ENCODE measurements at places on chromosomes 11 and 22.

DNA sequence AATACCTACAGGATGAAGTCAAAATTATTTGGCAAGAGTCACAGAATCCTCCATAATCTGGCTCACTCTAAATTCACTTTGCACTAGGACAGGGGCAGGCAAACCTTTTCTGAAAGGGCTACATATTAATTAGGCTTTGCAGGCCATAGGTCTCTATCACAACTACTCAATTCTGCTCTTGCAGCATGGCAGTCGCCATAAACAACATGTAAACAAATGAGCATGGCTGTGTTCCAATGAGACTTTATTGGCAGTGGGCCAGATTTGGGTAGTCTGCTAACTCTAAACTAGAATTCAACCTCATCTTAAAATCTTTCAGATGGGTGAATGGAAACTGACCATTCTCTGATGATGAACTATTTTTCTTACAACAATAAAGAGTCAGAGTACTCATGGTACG is 5.8 kb downstream of the THRSP start:
- DNase-seq = no peak

DNA sequence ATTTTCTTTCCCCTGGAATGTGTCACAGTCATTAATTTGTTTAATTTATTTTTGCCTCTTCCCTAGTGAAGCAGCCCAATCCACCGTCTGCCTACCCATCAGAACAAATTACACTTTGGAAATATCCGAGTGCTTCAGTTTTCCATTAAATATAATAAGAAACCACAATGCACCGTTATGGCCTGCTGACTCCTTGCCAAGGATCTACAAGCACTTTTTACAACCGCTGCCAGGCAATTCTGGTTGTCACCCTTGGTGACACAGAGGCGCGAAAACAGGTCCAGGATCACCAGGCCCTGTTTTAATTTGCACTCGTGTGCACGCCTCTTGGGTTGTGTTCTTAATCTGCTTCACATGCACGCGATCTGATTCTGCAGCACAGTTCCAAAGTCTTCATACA is 43.9 kb downstream of the KIRREL3 start:
- DNase-seq = no peak

- DNase-seq = no peak
These were observed 467 bp downstream of the EPS8L2 start for GRCh38 chr11:706439-706956.

GRCh38 chr11:114880442-114880841 is 202.1 kb downstream of the NXPE2 start:
- DNase-seq = no peak

- no peak for DNase-seq
These were observed 941.7 kb downstream of the NTM start for GRCh38 chr11:132312161-132312560.

GRCh38 chr11:88169471-88169870 is 5.8 kb downstream of the RAB38 start:
- DNase-seq = no peak

DNA sequence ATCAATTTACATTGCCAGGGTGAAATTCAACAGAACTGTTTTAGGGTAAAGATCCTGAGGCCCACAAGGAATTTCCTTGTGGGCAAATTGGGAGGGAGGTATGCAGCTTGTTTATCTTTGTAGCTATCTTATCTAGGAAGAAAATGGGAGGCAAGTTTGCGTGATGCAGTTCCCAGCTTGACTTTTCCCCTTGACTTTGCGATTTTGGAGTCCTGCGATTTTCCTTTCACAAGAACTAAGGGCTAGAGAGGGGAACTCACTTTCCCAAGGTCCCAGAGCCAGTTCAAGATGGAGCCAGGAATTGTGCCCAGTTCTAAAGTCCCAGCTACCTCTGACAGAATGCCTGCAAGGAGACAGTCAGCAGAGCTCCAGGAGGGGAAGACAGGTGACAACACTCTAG is 30.7 kb downstream of the RIBC2 start:
- no peak for DNase-seq

DNA sequence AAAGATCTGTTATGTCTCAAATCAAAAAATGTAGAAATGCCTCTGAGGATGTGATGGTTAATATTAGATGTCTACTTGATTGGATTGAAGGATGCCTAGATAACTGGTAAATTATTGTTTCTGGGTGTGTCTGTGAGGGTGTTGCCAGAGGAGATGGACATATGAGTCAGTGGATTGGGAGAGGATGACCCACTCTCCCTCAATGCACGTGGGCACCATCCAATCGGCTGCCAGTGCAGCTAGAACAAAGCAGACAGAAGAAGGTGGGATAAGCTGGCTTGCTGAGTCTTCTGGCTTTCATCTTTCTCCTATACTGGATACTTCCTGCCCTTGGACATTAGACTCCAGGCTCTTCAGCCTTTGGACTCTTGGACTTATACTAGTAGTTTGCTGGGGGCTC is 430.3 kb downstream of the SOX6 start:
- no peak for DNase-seq

DNA sequence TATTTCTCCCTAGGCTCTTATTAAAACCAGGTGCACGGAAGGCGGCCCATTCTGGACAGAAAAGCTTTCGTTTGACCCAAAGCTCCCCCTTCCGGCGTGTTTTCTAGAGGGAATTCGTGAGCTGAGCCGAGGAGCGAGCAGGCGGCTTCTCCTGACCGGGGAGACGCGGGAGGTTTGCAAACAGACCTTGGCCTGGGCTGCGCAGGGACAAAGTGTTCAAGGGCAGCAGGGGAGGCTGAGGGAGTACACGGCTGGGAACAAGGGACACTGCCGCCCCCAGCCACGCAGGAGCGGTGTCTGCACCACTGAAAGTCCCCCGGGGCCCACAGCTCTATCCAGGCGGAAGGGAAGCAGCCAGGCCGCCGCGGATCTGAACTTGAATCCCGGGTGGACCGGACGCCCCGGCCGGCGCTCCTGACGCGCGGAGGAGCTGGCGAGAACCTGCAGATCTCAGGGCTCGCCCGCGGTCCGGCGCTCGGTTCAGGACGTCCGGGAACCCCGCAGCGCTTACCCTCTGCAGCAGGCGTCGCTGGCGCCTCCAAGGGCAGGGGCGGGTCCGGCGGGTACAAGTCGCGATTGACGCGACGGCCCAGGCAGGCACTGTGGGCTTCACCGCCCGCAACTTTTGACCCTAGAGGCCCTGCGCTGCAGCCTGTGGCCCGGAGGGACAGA is 101.9 kb downstream of the WT1 start:
- no peak for DNase-seq

DNA sequence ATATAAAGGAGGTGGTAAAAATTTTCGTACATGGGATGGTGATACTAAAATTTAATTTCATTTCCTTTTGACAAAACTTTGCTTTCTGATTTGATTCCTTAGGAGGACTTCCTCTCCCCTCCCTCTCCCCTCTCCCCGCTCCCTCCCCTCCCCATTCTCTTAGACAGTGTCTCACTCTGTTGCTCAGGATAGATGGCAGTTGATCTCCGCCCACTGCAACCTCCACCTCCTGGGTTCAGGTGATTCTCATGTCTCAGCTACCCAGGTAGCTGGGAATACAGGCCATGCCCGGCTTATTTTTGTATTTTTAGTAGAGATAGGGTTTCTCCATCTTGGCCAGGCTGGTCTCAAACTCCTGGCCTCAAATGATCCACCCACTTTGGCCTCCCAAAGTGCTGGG is 15.9 kb downstream of the TRIM44 start:
- DNase-seq = no peak

Measured in activated CD4-positive, alpha-beta T cell treated with anti-CD3 and anti-CD28 coated beads, Interleukin-2, Interleukin-4, amounts not matched to agents 100 ng/mL and 50 ng/mL, durations not matched to agents 16 hours and 8 hours (primary cell).